Common myeloid progenitor, CD34-positive (primary cell): ENCODE measurements at places on chromosomes 1 and 21.

DNA sequence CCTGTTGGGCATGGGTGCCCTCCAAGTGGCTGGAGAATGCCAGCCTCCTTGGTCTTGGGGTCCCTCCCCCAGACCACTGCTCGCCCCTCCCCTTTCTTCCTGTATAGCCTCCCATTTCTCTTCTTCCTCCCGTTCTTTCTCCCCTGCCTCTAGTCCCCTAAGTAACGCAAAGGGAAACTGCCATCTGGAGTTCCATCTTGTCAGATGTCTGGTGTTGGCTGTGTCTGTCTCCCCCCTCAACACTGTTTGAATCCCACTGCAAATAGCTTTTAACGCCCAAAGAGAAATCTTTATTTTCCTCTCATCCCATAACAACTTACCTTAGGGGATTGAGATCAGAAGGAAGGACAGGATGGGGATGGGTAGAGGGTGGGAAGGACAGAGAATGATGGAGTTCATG is 55.3 kb upstream of the CSF3R start:
- H3K27ac ChIP-seq: no peak overlapping the region
- H3K4me1 ChIP-seq: no peaks in the 10 kb centered on the region
- H3K36me3 ChIP-seq: no peaks in the 10 kb centered on the region
- no peak overlapping the region for H3K4me3 ChIP-seq
- no peak for DNase-seq

GRCh38 chr1:8077120-8077573 is 51.0 kb upstream of the ERRFI1 start:
- H3K36me3 ChIP-seq: no peaks in the 10 kb centered on the region
- no peak overlapping the region for H3K4me3 ChIP-seq
- no peaks in the 10 kb centered on the region for H3K27me3 ChIP-seq
- H3K27ac ChIP-seq: no peak overlapping the region

DNA sequence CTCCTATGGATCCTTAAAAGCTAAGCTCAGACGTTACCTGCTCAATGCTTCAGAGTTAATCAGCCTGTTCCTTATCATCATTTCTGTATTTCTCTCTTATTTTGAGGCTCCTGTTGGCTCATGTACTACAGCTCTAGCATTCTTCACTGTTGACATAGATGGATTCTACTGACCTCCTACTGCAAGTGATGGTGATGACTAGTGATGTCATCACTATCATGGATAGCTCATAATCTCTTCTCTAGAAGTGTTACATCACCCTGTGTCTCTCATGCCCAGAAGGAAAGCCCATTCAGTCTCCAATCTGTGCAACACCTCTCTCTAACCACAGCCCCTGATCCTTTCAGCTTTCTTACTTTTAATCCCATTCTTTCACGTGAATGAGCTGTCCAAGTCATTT is 168.2 kb upstream of the DPT start:
- no peak overlapping the region for H3K4me3 ChIP-seq
- DNase-seq: no peak
- no peaks in the 10 kb centered on the region for H3K4me1 ChIP-seq
- H3K27me3 ChIP-seq: peaks cover 42% of the 10 kb centered on the region
- no peak overlapping the region for H3K27ac ChIP-seq
- no peaks in the 10 kb centered on the region for H3K36me3 ChIP-seq

DNA sequence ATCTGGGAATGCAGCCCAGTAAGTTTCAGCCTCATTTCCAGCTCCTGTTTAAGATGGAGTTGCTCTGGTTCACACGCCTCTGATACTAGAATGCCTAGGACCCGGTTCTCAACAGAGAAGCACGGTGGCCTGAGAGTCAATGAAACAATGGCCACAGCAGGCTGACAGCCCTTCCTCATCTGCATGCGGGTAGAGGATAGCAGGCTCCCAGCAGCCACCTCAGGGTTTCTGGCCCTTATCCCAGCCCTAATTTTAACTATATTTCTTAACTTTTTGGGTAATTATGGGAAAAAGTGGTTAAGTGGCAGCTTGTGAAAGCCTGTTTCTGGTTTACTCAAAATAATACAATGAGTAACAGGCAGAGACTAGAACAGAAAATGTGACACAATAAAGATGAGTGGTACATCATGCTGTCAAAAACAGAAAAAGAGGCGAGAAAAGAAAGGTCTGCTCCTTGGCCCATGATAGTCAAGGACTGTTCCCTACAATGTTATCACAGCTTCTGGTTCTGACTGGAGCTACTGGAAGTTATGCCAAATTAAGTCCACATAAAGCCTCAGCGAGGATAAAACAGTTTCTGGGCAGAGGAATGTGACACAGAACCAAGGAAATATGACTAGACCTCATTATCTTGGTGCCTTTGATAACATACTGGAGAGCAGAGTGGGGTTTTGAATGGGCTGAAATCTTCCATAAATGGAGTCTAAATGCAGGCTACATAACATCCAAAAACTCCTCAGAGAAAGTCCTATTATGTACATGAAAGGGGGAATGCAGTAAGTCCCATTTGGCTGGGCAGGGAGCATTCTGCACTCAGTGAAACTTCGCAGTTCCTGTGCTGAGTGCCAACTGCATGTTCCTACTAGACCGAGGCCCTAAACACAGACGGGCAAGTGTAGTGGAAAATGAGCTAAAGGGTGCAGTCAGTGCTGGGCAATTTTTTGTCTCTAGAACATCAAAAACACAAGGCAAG is 92.1 kb downstream of the NIBAN1 start:
- no peak for DNase-seq
- H3K4me3 ChIP-seq: no peak overlapping the region

GRCh38 chr1:113534875-113535274 is 144.6 kb downstream of the MAGI3 start:
- DNase-seq: no peak
- H3K4me1 ChIP-seq: no peaks in the 10 kb centered on the region
- no peak overlapping the region for H3K27ac ChIP-seq
- H3K4me3 ChIP-seq: no peak overlapping the region
- H3K27me3 ChIP-seq: no peaks in the 10 kb centered on the region

GRCh38 chr1:33738536-33738935 is 125.3 kb upstream of the HMGB4 start:
- no peak for DNase-seq
- no peak overlapping the region for H3K27ac ChIP-seq
- H3K4me3 ChIP-seq: no peak overlapping the region
- no peaks in the 10 kb centered on the region for H3K27me3 ChIP-seq

- H3K4me3 ChIP-seq: no peak overlapping the region
- H3K27ac ChIP-seq: no peak overlapping the region
- no peak for DNase-seq
- H3K36me3 ChIP-seq: peaks cover 2% of the 10 kb centered on the region
- peaks cover 9% of the 10 kb centered on the region for H3K4me1 ChIP-seq
These were observed 56.8 kb downstream of the DESI2 start for GRCh38 chr1:244709476-244710368.

- no peak for DNase-seq
- no peaks in the 10 kb centered on the region for H3K36me3 ChIP-seq
- peaks cover 4% of the 10 kb centered on the region for H3K4me1 ChIP-seq
- no peaks in the 10 kb centered on the region for H3K27me3 ChIP-seq
These were observed 77.9 kb downstream of the C1orf21 start for GRCh38 chr1:184464757-184465156.

DNA sequence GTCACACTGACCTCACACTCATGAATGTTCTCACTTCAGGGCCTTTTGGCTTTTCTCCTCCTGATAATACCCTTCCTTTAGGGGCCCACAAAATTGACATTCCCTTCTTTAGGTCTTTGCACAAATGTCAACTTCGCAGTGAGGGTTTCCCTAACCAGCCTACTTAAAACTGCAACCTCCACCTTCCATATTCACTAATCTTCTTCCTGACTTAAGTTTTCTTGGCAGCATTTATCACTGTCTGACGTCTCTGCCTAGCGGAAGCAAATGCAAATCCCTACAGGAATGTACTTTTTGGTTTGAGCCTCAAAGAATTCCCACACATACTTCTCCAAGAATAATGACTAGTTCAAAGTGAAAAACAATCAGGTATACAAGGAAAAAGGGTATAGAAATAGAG is 32.8 kb downstream of the INTS7 start:
- no peak overlapping the region for H3K27ac ChIP-seq
- H3K27me3 ChIP-seq: no peaks in the 10 kb centered on the region
- H3K4me1 ChIP-seq: no peaks in the 10 kb centered on the region
- H3K36me3 ChIP-seq: peaks cover 47% of the 10 kb centered on the region

- peak; percentile 75 for DNase-seq
- H3K4me3 ChIP-seq: no peak overlapping the region
- peaks cover 34% of the 10 kb centered on the region for H3K4me1 ChIP-seq
- H3K27me3 ChIP-seq: no peaks in the 10 kb centered on the region
- no peak overlapping the region for H3K27ac ChIP-seq
These were observed 3.8 kb downstream of the ZNF672 start for GRCh38 chr1:248841702-248842395.

DNA sequence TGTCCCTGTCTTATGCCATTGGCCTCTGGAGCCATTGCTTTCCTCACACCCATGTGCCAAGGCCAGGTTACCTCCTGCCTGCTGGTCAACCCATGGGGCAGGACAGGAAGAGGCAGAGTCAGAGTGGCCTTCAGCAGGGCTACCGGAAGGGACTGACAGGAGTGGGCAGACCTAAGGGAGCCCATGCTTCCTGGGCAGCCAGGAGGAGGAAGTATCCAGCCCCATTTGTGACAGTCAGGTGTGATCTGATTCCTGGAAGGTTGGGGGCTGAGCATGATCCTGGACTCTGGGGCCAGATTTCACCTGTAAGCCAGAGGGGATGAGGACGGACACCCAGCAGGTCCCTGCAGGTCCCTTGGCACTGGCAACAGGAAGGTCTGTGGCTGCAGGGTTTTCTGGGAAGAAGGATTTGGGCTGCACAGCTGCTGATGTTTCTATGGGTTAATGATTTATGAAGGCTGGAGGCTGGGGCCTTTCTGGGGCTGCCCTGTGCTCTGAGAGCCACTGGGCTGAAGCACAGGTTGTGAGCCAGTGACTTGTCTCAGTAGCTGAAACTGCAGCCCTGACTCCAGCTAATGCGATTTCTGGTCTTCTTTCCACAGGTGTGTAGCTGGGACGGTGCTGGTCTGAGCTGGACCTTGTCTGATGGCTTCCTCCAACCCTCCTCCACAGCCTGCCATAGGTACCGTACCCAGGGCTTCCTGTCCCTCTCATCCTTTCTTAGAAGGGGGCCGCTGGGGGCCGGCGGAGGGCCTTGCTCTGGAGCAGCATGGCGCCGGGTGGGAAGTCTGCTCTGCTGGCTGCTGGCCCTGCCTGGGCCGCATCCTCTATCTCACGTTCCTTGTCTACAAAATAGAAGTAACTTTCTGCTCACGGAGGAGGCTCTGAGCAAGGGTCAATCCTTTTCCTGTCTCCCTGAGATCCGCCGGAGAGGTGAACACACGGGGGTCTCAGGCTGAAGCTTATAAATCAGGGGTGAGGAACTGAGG is 40.7 kb downstream of the ARHGEF10L start:
- H3K36me3 ChIP-seq: no peaks in the 10 kb centered on the region
- H3K4me3 ChIP-seq: no peak overlapping the region
- H3K27me3 ChIP-seq: no peaks in the 10 kb centered on the region
- H3K27ac ChIP-seq: no peak overlapping the region
- DNase-seq: no peak
- peaks cover 39% of the 10 kb centered on the region for H3K4me1 ChIP-seq

- H3K27me3 ChIP-seq: no peaks in the 10 kb centered on the region
- H3K4me3 ChIP-seq: no peak overlapping the region
- no peak overlapping the region for H3K27ac ChIP-seq
- DNase-seq: no peak
These were observed 96.7 kb downstream of the GALNT2 start for GRCh38 chr1:230163719-230164118.

GRCh38 chr21:14600569-14601297 is 54.6 kb upstream of the SAMSN1 start:
- DNase-seq: no peak
- H3K27ac ChIP-seq: no peak overlapping the region
- H3K36me3 ChIP-seq: no peaks in the 10 kb centered on the region
- H3K4me3 ChIP-seq: no peak overlapping the region
- H3K4me1 ChIP-seq: peaks cover 24% of the 10 kb centered on the region
- H3K27me3 ChIP-seq: no peaks in the 10 kb centered on the region

DNA sequence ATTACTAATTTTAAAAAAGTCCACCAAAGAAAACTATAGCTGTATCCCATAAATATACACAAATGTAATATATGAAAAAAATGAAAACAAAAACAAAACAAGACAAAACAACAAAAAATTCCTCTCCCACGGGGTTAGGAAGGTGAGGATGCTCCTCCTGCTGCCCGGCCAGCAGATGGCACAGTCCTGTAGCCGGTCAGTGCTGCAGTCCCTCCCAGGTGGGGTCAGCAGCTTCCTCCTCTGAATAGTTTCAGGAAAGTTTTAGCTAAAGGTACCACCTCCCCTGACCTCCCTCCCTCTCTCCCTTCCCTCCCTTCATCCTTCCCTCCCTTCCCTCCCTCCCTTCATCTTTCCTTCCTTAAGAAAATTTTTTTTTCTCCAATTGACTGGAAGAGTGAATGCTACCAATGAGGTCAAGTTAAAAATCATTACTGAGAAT is 67.8 kb upstream of the BCL10 start:
- no peaks in the 10 kb centered on the region for H3K36me3 ChIP-seq
- H3K4me3 ChIP-seq: no peak overlapping the region
- no peak overlapping the region for H3K27ac ChIP-seq
- no peaks in the 10 kb centered on the region for H3K4me1 ChIP-seq
- no peaks in the 10 kb centered on the region for H3K27me3 ChIP-seq

DNA sequence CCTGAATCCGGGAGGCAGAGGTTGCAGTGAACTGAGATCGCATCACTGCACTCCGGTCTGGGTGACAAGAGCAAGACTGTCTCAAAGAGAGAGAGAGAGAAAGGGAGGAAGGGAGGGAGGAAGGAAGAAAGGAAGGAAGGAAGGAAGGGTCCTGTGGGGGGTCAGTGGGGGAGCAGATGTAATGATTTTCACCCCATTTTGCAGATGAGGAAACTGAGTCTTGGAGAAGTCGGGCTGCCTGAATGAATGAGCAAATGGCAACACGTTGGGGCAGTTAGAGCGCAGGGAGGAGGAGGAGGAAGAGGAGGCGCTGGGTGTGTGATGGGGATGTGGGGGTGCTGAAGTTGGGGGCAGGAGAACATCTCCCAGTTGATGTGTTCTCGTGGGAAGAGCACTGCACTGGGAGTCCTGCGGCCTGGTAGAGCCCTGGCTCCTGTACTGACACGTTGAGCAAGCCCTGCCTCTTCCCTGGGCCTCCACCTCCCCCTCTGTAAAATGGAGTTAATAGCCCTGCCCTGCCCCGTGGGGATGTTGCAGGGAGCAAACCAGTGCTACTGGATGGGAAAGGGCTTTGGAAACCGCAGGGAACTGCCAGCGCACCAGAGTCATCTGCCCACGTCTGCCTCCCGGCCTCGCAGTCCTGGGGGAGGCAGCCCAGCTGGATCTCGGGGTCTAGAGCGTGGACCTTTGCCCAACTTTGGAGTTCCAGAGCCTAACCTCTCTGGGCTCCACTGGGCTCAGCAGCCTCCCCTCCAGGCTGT is 103.2 kb upstream of the CASZ1 start:
- H3K27ac ChIP-seq: no peak overlapping the region
- DNase-seq: no peak
- H3K27me3 ChIP-seq: no peaks in the 10 kb centered on the region
- H3K4me1 ChIP-seq: peaks cover 38% of the 10 kb centered on the region

DNA sequence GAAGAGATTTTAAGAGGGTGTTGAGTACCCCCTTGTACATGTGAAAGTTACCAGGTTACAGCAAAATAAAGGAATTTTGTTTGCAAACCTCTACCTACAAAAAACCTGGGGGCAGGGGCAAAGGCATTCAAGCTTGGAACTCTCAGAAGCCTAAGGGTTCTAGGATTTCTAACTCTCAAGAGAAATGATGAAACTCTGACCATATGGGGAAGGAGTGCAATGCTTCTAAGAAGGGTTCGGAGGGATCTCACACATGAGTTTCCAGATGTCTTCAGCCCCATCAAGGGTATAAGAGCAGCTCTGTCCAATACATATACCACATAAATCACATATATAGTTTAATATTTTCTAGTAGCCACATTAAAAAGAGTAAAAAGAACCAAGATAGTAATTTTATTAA is 7.3 kb upstream of the FCGR2A start:
- no peak overlapping the region for H3K4me3 ChIP-seq
- no peaks in the 10 kb centered on the region for H3K36me3 ChIP-seq
- H3K27ac ChIP-seq: no peak overlapping the region
- H3K4me1 ChIP-seq: no peaks in the 10 kb centered on the region
- H3K27me3 ChIP-seq: peaks cover 11% of the 10 kb centered on the region
